ENCODE measurements at places on chromosomes 12 and 14.
A peak's percentile ranks its signal among the peaks of the same experiment; 100 is the strongest.

- DNase-seq: no peak
Observed at GRCh38 chr14:92563359-92563758, 49.8 kb downstream of the RIN3 start.

DNA sequence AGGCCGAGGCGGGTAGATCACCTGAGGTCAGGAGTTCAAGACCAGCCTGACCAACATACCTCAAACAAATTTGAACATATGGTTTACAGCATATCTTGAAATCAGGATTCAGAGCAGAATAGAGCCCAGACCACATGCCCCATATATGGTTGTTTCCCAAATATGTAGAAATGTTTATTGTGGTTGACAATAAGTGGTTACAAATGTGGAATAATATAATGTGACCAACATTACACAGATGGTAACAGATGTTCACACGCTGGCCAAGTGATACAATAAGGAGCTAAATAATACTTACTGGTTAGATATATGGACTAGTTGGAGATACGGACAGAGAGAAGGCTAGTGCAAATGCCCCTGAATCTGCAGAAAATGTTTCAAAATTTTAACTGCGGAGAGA, 85.3 kb downstream of the MAPKAPK5 start:
- no peak for DNase-seq

GRCh38 chr14:28651148-28651547, 115.4 kb upstream of the FOXG1 start:
- DNase-seq: no peak

DNA sequence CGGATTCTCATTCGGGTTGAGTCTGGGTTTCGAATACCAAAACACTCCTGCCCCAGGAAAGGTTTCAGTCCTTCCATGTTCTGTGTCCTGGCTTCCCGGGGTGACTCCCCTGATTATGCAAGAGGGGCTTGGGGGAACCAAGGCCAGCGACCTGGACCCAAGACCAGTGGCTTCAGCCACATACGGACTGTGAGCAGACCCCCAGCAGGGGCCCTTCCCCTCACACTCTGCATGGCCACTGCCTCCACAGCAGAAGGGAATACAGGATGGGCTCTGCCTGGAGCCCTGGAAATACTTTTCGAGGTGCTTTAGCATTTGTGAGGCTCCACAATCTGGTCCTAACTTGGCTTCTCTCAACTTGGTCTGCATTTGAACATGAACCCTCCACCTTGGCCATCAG, 19.1 kb downstream of the HDAC7 start:
- no peak for DNase-seq

GRCh38 chr12:4148418-4149056, 125.0 kb upstream of the CCND2 start:
- DNase-seq: peak; percentile 36

GRCh38 chr12:26195250-26195640, at the start of gene SSPN:
SSPN (plus strand) TSS chr12:26195573; CDS start chr12:26195673, 100 bp downstream.
- DNase-seq: no peak

GRCh38 chr14:49875640-49876198, 17.2 kb upstream of the ARF6 start:
- DNase-seq: no peak

DNA sequence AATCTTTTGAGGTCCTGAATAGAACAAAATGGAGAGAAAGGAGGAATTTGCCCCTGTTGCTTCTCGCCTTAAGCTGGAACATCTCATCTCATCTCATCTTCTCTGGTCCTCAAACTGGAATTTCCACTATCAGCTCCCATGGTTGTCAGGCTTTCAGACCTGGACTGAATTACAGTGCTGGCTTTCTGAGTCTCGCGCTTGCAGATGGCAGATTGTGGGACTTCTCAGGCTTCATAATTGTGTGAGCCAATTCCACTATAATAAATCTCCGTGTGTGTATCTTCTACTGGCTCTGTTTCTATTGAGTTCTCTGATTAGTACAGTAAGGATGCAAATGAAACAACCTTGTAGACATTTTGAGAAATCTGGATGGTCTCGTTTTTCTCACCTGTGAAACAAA, 199.0 kb downstream of the TMEM117 start:
- DNase-seq: no peak

GRCh38 chr12:49982246-49983087, 9.7 kb downstream of the AQP6 start:
- DNase-seq: no peak

DNA sequence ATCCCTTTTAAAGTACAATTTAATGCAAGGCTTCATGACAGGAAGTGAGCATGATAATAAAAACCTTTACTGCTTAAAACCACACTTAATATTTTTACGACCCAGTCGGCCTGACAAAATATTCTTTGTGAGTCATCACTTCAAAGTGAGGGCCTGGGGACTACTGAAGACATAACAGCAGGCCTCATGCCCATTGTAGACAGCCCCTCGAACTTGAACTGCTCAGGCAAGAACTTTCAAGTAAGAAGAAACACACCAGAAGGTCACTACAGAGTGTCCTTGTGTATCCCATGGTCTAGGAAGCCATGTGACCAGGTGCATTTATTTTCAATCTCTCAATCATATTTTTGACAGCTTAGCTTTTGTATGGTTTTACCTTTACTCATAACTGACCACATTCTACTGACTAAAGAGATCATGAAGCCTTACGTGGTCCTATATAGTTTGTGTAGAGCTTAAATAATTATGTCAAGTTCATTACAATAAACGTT, 61.4 kb upstream of the MANSC4 start:
- DNase-seq: no peak

GRCh38 chr14:50955373-50956043, 11.2 kb upstream of the PYGL start:
- DNase-seq: peak; percentile 39

- no peak for DNase-seq
Observed at GRCh38 chr12:105288311-105288996, 42.0 kb upstream of the C12orf75 start.

GRCh38 chr12:93468008-93468371, 676 bp downstream of the MRPL42 start:
- no peak for DNase-seq

DNA sequence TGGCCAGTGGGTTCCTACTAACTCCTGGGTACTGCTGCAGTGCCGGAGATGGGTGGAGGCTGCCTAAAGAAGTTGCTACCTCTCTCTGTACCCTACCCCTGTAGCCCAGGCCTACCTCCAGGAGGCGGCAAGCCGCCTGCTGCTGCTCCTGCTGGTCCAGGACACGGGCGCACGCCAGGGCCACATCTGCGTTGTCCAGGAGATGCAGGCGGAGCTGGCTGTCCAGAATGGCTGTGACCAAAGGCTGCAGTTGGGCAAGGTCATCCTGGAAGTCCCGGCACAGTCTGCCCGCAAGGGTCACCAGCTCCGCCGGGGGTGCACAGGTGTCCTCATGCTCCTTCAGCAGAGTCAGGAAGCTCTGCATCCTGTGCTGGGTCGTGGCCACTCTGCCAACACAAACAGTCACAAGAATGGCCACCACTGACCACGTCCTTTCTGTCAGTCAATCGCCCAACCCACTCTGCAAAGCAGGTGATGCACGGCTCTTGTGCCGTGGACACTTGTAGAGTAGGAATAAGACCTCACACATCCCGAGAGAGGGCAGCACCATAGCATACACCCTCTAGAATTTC, 1.6 kb downstream of the ANHX start:
- no peak for DNase-seq

GRCh38 chr12:49066120-49066519, 3.7 kb downstream of the RHEBL1 start:
- no peak for DNase-seq

GRCh38 chr14:53890611-53891101, 66.0 kb downstream of the BMP4 start:
- DNase-seq: no peak

DNA sequence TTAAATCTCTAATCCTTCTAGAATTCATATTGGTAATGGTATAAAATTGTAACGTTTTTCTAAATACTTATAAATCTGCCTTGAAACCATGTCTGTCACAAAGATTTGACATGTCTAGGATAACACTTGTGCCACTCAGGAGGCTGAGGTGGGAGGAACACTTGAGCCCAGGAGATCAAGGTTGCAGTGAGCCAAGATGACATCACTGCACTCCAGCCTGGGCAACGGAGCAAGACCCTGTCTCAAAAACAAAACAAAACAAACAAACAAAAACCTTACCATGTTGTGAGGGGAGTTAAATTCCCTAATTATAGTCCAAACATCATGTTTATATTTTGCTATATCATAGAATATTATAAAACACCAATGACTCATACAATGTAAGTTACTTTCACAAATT, 317.5 kb upstream of the SOX5 start:
- no peak for DNase-seq

DNA sequence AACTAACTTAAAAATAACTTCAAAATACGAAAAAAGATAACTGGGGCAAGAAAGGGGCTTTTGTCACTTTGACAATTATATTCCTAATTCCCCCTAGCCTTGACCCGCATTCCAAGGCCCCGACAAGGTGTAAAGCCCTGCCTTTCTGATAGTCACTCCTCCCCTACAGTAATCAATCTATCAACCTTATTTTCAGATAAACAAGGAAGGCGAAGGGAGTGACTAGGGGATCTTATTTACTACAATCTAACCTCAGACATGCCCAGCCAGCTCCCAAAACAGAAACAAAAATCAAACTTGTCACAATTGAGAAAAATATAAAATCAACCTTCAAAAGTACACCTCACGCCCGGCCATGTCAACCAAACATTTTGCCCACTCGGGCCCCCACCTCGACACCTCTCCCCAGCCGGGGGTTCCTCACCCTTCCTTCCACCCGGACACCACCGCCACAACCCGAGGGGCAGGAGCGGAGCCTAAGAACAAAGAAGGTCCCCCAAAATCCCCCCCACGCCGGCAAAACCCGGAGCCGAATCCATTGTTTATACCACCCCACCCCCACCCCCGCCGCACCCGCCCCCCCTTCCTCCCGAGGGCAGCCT, 562 bp downstream of the ZFYVE1 start:
- no peak for DNase-seq

- no peak for DNase-seq
Observed at GRCh38 chr12:76623931-76624330, 64.4 kb upstream of the OSBPL8 start.

DNA sequence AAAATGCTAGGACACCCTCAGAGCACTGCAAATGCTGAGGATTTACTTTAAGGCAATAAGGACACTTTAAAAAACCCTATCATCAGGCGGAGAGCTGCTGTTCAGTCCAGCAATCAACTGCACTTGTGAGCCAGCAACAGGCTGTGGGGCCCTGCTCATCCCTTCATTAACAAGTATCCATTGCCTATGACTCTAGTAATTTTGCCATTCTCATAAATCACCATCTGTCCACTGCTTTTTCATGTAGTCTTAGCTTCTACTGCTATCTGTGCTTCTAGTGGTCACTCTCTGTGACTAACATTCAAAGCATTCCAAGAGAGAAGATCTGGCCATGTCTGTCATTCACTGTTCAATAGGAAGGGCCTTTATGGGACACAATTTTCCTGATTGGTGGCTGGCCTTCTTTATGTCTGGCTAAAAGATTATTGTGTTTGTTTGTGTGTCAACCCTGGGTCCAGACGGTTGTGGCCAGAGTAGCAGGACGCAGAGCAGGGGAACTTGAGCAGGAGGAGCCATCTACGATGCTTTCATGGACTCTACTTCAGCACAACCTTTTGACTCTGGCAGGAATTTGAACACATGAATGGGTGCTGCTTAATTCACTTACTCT, 3.6 kb upstream of the KRAS start:
- no peak for DNase-seq

DNA sequence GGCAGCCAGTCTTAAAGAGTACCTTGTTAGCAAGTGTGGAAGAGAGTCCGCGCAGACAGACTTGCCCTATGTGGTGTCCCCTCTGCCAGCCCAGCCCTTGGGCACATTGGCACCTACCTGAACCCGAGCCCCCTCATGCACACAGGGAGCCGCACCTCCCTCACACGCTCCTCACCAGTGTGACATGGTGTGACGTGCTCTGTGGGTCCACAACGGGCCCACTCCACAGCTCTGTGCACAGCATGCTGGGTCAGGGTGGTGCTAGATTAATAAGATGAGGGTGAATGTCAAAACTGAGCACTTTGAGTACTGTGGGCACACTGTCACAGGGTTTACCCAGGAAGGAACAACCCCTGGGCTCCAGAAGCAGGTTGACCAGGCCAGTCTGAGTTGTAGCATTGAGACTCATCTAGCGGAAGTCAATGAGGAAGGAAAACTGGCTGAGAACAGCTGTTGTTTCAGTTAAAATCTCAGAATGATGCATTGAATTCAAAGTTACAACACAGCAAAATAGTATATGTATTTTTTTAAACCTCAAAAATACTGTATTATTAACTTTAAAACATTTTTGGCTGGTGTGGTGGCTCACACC, 53.4 kb upstream of the AMN start:
- no peak for DNase-seq

DNA sequence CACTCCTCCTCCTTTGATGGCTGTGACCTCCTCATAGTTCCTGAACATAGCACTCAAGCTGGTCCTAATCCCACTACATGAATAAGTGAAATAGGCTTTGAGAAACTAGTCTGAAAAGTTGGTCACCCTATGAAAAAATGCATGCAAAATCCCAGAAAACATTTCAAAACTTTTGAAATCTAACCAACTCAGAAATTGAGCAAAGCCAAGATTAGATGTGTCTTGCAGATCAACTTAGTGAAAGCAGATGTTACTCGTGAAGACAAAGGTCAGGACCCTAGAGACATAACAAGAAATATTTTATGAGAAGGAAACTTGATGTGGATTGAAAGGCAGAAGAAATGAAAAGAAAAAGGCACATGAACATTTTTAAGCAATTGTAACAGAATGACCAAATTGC, 63.3 kb downstream of the TSHR start:
- no peak for DNase-seq

GRCh38 chr14:49446801-49447200, 139.4 kb downstream of the RPS29 start:
- DNase-seq: no peak

DNA sequence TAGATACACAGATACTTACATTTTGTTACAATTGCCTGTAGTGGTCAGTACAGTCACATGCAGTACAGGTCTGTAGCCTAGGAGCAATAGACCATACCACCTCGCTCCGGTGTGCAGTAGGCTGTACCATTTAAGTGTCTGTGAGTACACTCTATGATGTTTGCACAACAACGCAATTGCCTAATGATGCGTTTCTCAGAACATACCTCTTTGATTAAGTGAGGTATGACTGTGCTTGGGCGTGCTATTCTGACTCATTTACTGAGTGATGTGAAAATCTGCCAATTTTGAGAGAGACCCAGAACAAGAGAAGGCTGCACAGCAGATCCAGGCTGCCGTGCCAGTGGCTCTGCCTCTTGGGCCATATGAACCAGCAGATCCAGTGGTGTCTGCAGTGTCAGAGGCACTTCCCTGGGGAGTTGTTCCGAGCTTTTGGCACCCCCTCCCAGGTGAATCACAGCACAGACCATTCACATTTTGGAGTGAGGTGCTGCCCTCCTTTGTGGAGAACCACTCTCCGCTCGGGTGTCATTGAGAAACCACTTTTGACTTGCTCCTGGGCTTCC, 20.4 kb downstream of the DLK1 start:
- DNase-seq: no peak

GRCh38 chr14:54366736-54367735, 29.8 kb upstream of the CDKN3 start:
- DNase-seq: peak; percentile 5

- DNase-seq: no peak
Observed at GRCh38 chr12:1927051-1927680, 8.7 kb upstream of the CACNA2D4 start.

- no peak for DNase-seq
Observed at GRCh38 chr14:104731320-104732294, 7.6 kb downstream of the ADSS1 start.

GRCh38 chr14:94373708-94374107, 14.7 kb downstream of the SERPINA1 start:
- DNase-seq: no peak
